NCI-H1048 (cell line): ENCODE measurements at places on chromosomes 16 and 17.
A peak's percentile ranks its signal among the peaks of the same experiment; 100 is the strongest.

DNA sequence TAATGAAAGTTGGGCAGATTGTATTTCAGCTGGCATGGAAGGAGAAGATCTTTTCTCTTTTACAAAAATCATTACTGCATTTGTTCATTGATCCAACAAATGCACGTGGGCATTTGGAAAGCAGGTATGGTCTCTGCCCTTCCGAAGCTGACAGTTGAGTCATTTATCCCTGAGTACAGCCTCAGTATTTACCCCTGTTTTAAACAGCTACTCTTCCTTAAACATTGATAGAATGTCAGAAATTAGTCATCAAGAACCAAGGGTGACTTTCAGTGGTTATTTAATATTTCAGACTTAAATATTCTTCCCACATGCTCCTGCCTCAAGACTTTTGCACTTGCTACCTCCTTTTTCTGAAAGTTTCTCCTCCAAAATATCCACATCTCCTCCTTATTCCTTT is 226.7 kb upstream of the HSBP1 start:
- DNase-seq: no peak

GRCh38 chr16:85354686-85355514 is 242.6 kb upstream of the CIBAR2 start:
- DNase-seq: no peak

GRCh38 chr17:42683407-42684034 is 1.2 kb downstream of the CNTNAP1 start:
- DNase-seq: no peak

GRCh38 chr17:17940441-17940911 is 31.7 kb downstream of the TOM1L2 start:
- DNase-seq: no peak

GRCh38 chr17:8318010-8318935 is 8.2 kb downstream of the ARHGEF15 start:
- DNase-seq: no peak

- no peak for DNase-seq
Measured at GRCh38 chr17:82899941-82900340, 60.1 kb upstream of the ZNF750 start.

DNA sequence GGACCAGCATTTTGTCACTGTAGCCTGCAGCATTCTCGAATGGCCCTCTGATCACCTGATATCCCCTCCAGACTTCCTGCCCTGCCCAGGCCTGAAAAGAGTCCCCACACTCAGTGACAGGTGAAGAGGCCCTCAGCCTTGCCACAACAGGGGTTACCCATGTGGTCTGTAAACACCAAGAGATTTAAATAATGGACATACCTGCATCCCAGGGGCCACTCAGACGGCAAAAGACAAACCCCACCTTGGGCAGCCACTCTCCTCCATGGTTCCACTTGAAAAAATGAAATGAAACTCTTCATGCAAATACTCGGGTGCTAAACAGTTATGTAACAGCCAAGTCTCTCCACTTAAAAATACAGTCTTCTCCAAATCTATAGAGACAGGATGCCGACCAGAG is 22.9 kb upstream of the PECAM1 start:
- no peak for DNase-seq

GRCh38 chr16:85365120-85365519 is 248.0 kb upstream of the GSE1 start:
- DNase-seq: no peak

- DNase-seq: no peak
Measured at GRCh38 chr16:16020291-16020690, 70.9 kb downstream of the ABCC1 start.

DNA sequence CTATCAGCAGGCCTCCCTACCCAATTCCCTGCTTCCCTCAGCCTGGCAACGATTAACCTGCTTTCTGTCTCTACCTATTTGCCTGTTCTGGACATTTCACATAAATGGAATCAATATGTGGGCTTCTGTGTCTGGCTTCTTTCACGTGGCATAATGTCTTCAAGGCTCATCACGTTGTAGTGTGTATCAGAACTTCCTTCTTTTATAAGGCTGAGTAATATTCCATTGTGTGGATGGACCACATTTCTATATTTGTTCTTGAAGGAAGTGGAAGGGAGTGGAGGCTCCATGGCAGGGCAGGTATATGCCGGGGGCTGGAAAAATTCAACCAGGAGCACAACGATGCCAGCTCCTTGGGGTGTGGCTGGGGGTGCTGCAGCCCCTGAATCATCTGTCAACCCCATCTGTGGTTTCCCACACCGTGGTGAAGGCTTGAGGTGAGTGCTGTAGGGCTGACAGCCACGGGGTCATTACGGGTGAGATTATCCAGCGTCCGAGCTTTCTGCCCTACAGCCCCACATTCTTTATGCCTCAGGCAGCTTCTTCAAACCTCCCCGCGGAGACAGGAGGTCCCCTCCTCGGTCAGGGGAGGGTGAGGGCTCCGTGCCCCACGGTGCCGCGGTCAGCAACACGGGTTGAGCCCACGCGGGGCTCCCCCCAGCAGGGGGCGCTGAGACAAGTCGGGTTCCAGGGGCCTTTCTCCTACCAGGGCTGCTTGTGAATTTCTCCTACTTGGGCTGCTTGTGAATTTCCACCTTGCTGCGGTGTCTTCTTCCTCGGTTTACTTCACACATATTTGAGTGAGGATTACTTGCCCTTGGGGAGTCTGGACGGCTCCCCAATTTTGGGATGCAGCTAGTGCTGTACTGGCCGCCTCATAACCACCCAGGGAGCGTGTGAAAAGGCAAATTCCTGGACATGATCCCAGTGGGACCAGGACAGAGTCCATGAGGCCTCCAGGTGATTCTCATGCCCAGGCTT is 18.3 kb upstream of the WFIKKN2 start:
- no peak for DNase-seq

DNA sequence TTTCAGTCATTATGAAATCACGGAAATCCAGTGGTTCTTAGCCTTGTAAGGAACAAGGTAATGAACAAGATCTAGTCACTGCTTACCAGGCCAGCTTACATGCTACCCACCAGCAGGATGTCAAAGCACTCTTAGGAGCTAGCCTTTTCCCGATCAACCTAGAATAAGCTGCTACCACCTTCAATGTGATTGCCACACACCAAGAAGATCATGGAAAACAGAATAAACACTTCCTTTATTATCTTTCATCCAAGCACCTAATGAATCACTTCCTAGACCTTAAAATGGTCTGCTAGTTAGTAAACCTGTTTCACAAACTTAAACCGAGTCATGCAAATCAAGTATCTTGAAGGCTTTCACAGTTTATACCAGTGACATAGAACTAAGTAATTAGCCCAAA is 5.0 kb downstream of the BBS2 start:
- no peak for DNase-seq

DNA sequence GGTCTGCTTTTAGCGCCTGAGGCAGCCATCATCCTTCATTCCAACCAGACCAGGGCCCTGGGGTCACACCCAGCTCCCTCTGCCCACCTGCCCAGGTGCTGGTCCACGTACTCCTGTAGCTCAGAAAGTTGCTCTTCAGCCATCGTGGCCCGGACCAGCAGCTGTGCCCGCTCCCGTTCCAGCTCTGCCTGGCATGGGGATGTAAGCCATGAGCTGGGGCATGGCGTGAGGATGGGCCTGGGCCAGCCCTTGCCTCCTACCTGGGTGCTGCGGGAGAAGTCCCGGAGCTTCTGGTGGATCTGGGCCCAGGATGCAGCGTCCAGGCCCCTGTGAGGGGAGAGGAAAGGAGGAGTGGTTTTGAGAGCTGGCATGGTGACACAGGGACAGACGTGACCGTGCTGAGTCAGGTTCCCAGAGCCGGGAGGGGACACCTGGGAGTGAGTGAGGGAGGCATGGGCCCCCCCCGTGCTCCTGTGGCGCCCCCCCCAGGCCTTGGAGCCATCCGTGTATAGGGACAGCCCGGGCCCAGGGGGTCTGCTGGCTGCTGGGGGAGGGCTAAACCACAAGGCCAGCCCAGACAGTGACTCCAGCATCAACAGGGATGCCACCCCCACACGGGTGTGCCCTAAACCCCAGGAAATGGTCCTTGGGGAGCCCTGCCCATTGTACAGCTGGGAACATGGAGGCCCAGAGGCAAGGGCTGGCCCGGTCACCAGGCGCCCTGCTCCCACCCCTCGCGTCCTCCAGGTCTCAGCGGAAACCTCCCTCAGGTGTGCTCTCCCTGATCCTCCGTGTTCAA is 2.1 kb downstream of the ANTKMT start:
- no peak for DNase-seq

- DNase-seq: no peak
Measured at GRCh38 chr17:62701706-62702085, 74.2 kb downstream of the MRC2 start.

- DNase-seq: no peak
Measured at GRCh38 chr17:56317351-56318208, 164.3 kb downstream of the ANKFN1 start.

- no peak for DNase-seq
Measured at GRCh38 chr17:29722411-29723198, 99.9 kb upstream of the CORO6 start.

DNA sequence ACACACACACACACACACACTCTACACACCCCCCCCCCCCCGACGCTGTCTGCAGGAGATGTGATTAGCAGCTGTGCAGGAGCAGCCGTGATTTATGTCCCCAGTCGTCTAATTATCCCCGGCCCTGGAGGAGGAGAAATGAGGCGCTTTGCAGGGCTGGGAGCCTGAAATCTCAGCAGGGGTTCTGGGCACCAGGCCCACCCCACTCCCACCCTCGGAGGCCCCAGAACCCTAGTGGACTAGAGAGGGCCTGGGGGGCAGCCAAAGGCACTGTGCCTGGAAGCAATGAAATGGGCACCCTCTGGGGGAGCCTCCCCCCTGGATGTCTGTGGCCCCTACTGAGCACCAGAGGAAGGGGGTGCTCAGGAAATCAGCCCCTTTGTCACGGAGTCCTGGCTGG is 134.2 kb upstream of the CIBAR2 start:
- no peak for DNase-seq

- no peak for DNase-seq
Measured at GRCh38 chr17:13765701-13766100, 164.0 kb upstream of the HS3ST3A1 start.

DNA sequence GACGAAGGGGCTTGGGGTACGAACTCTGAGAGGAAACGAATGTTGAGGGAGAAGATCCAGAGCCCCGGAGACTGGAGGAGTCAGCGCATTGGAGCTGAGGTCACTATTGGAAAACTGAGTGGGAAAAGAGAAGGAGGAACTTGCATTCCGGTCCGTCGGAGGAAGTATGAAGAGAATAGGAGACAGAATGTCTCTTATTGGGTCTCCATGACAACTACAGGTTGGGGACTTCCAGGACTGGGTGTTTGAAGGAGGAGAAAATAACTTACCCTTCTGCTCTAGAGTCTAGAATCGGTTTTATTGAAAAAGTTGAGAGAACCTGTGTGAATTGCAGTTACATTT is 537 bp downstream of the GOSR1 start:
- no peak for DNase-seq

GRCh38 chr16:543301-544164 is 16.0 kb downstream of the CAPN15 start:
- no peak for DNase-seq

- no peak for DNase-seq
Measured at GRCh38 chr17:31527606-31528005, 136.1 kb downstream of the RAB11FIP4 start.

- DNase-seq: no peak
Measured at GRCh38 chr17:71699907-71700306, 420.9 kb upstream of the SOX9 start.

GRCh38 chr17:7823581-7824001 is 10.4 kb upstream of the KDM6B start:
- DNase-seq: no peak

- DNase-seq: no peak
Measured at GRCh38 chr16:6687593-6687992, 645.1 kb upstream of the RBFOX1 start.

DNA sequence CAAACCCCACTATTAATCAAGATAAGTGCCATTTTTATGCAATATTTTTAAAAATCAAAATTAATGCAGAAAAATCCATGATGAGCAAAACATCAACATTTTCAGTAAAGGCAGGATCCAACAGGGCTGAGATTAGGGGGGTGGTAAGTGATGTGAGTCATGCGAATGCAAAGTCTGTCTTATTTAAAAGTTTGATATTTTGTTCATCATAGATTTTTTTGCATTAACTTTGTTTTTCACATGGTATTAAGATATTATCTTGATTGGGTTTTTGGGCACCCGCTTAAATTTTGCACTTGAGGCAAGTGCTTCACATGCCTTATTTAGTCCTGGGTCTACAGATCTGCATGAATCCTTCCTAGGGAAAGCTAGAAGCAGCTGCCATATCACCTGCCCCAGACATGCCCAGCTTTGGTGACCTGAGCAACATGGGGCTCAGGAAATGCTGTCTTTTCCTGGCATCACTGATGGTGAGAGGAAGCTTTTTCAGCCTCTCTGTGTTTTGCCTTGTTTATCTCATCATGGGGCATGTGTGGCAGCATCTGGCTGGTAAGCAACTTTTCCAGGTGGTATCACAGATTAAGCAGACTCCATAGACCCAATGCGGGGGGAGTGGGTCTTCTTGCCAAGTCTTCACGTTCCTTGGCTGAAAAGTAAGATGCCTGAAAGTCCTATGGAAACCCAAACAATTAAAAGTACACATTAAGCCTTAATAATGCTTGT is 57.6 kb upstream of the NFAT5 start:
- DNase-seq: no peak

- no peak for DNase-seq
Measured at GRCh38 chr17:79658811-79659207, 48.0 kb upstream of the RBFOX3 start.

DNA sequence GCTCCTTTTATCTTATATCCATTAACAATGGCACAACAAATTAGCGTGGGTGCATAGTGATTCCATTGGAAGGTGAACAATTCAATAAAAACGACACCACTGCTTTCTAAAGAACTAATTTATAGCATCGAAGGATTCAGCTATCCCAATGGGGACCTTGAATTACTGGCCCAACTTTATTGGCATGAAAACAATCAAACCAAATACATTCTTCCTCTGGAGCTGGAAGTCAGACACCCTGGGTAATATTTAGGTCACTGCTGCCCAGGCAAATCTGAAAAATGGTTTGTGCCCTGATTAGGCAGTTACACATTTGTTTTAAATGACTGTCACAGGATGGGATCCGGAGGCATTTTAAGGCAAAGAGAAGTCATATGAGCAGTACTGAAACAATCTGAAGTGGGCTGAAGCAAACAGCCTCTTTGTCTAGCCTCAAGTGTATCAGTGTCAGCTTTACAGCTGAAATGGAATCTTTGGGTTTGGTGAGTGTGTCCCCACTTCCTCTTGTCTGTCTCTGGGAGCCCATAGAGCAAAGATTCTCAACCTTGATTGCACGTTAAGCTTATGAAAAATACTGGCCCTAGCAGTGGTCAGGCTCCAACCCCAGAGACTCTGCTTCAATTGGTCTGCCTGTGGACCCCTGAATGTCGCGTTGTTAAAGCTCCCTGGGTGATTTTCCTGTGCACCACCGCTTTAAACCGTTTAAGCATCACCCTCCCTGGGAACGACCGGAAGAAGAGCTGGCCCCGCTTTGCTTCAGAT is 30.3 kb downstream of the CDK5R1 start:
- DNase-seq: no peak

GRCh38 chr16:57918994-57919393 is 51.9 kb downstream of the CNGB1 start:
- DNase-seq: no peak

GRCh38 chr17:29615492-29616299 is 7.0 kb downstream of the CORO6 start:
- peak; percentile 84 for DNase-seq
